Fibroblast of gingiva (primary cell): ENCODE measurements at places on chromosomes 13 and 19.
A peak's percentile ranks its signal among the peaks of the same experiment; 100 is the strongest.

GRCh38 chr19:42132030-42132628 lies at the start of gene POU2F2:
TSS of gene POU2F2 (minus strand) at chr19:42132446. CDS start at chr19:42132411, 35 bp downstream.
- DNase-seq = no peak

GRCh38 chr19:42816894-42817293 lies 51.4 kb upstream of the PSG8 start:
- no peak for DNase-seq

DNA sequence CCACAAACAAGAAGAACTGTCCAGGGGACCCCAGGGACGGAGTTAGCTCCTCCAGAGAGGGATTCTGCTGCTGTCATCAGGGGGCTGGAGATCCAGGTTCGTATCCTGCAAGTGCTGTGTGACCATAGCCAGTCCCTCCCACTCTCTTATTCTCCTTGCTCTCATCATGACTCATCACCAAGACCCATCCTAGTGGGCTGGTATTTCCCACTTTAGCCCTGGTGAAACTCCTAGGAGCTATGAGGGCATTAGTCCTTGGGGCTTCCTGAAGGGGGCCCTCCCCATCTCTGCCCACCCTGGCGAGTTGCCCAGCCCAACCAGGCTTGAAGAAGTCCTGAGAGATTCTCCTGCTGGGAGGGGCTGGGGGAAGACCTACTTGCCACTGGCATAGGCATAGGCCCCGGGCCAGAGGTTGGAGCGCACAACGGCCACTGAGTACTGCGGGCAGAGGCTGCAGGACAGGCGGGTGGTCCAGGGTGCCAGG lies 7.5 kb upstream of the DMWD start:
- DNase-seq = no peak

- DNase-seq = no peak
These were observed 1017.4 kb downstream of the EFNB2 start for GRCh38 chr13:105518086-105518485.

DNA sequence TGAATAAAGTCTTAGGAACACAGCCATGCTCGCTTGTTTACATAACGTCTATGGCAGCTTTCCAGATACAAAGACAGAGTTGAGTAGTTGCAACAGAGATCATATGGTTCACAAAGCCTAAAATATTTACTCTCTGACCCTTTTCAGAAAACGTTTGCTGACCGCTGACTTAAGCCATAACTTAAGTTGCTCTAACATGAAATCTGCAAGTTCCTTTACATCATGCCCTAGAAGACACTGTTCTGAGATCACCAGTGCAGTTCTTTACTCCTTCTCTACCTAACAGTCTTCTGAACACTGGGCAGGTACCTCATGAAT lies 166.4 kb downstream of the DCLK1 start:
- peak; percentile 92 for DNase-seq

GRCh38 chr13:37640499-37640898 lies 41.9 kb upstream of the POSTN start:
- DNase-seq = peak; percentile 69

- DNase-seq = no peak
These were observed 49.0 kb downstream of the TNFRSF19 start for GRCh38 chr13:23619068-23619855.

- DNase-seq = no peak
These were observed 7.9 kb upstream of the ZNF626 start for GRCh38 chr19:20669263-20669662.

DNA sequence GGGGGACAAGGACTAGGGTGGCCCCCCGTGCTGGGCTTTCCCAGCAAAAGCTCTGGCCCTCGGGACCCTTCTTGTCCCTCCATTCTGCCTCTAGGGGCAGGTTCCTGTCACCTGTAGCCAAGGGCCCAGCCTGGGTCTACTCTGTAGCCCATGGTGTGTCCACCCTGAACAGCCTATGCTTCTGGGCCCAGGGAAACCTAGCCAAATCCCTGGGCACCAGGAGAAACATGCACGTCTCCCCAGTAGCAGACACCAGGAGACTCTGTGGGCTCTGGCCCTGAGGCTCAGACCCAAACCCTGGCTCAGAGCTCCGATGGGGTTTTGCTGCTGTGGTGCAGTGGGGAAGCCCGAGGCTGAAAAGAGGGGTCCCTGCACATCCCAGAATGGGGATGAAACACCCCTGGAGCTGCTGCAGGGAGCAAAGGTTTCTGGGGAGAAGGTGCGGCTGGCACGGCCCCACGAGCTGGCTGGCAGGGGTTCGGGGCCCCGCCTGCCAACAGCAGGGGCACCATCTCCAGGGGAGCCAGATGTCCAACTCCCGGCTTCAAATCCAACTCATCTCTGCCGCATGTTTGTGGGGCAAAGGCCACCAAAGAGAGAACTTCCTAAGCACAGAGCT lies 18.2 kb downstream of the CEBPG start:
- DNase-seq = no peak

DNA sequence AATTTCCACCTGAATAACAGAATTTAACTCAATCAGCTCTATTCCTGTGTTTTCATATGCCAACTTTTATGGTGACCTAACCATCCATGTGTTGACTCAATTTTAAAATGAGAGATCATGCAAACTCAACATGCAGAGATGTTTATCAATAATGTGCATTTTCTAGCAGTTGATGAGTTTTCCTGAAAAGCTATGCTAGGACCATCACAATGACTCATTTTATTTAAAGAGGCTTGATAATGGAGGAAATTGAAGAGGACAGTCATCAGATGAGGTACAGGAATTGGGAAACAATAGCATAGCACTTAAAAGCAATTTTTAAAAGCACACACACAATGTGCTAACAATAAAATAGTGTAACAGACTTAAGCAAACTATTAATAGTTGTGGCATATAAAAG lies 127.1 kb downstream of the VWA8 start:
- no peak for DNase-seq

DNA sequence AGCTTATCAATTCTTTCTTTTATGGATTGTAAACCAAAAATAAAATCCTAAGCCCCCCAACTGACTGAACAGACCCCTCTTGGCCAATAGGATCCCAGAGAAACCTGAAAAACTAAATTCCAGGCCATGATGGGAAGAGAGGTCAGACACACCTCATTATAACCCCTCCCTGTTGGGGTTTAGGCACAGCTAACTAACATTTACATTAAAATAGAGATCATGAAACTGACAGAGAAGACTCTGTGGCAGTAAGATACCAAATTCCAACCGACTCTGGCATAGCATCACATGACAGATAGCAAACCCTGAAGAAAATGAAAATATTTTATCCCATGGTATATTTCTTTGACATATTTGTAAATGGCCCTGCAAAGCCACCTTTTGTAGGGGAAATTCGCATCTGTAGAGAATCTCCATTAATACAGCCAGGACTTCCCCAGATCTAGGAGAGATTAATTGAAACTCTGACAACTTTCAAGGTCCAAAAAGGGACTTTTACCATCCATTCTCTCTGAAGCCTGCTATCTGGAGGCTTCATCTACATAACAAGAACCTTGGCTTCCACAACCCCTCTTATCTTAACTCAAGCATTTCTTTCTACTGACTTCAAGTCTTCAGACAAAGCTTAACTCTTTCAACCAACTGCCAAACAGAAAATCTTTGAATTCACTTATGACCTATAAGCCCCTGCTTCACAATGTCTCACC lies 27.1 kb upstream of the GAS6 start:
- DNase-seq = no peak

DNA sequence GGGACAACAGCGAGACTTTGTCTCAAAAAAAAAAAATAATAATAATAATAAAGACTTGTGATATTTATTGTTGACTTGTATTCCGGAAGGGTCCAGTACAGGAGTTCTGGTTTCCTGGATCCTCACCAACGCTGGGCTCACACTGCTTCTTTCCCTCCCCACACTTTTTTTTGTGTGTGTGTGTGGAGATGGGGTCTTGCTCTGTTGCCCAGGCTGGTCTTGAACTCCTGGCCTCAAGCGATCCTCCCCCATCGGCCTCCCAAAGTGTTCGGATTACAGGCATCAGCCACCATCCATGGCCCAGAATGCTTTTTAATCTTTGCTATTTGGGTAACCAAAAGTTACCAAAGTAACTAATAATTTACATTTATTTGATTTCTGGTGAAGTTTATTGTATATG lies 39.1 kb downstream of the SIPA1L3 start:
- no peak for DNase-seq

GRCh38 chr13:106155411-106155810 lies 380.1 kb downstream of the EFNB2 start:
- no peak for DNase-seq

DNA sequence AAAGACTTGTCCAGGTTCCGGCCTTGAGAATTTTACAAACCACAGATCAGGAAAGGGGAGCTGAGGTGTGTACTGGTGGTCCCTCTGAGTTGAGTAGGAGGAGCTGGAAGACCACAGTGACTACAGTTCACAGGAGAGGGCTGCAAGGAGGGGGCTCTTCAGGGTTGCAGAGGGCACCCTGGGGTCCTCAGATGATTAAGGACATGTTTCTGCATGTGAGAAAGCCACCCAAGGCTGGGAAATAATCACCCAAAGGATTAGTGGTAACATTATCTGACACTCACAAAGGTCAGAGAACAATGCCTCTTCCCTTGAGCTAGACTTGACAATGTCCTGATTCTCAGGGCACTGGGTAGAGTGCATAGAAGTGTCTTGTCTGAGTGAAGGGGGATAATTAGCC lies 540.4 kb downstream of the IRS2 start:
- no peak for DNase-seq

DNA sequence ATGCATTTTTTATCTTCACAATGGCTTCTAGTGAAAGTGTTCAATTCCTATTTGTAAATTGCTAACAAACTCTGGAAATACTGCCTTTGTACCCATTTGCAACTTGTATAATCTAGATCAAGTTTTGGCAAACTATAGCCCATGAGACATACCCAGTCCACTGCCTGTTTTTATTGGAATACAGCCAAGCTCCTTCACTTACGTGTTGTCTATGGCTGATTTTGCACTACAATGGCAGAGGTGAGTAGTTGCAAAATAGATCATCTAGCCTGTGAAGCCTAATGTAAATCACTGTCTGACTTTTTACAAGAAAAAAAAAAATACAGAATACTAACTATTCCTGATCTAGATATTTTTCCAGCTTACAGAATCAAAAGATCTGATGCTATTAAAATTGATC lies 37.1 kb downstream of the DZIP1 start:
- peak; percentile 51 for DNase-seq

GRCh38 chr13:43022934-43023288 lies 475 bp upstream of the DNAJC15 start:
- no peak for DNase-seq

DNA sequence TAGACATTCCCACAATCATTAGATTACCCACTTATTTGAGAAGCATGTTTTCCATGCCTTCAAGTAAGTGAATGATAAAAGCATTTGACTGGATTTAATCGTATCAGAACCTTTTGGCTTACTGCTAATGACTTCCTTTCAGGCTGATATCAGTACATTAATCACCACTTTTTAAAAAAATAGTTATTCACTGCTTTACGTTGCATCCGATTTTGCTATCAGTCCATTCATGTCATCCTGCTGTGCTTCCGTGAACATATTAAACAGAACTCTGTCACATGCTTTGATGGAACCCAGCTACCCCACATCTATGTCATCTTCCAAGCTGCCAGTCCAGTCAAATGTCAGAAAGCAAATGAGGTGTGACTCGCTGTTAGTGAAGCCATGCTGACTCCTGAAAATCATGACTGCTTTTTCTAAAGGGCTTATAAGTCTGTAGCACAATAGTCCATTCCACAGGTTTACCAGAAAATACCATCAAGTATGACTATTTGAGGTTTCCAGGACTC lies 440.9 kb downstream of the IRS2 start:
- DNase-seq = no peak

DNA sequence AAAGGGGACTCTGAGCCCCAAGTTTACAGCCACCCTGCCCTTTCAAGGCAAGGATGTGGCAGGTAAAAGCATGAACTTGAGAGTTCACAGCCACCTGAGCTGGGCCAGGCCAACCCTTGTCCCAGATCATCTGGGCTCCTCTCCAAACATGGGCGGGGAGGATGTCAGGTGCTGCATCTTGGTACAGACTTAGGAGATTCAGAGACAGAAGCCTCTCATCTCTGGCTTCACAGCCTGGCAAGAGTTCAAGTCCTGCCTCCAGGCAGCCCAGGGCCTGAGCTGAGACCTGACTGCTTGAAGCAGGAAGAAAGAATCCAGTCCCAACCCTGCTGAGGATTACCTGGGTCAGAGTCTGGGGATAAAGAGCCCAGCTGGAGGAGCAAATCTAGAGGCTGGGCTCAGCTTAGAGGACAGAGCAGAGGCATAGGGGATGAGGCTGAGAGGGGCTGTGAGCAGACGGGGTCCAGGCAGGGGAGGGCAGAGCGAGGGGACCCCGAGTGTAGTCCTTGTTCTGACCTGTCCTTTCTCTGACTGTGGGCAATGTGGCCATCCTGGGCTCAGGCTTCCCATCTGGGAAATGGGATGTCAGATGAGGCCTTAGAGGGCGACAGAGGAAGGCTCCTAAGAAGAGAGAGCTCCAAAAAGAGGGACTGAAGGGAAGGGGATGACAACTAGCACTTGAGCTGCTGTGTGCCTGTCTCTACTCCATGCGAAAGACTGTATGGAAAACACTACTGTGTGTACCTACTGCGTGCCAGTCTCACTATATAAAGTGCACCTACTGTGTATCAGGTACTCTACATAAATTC lies 6.6 kb upstream of the OR10H5 start:
- no peak for DNase-seq

DNA sequence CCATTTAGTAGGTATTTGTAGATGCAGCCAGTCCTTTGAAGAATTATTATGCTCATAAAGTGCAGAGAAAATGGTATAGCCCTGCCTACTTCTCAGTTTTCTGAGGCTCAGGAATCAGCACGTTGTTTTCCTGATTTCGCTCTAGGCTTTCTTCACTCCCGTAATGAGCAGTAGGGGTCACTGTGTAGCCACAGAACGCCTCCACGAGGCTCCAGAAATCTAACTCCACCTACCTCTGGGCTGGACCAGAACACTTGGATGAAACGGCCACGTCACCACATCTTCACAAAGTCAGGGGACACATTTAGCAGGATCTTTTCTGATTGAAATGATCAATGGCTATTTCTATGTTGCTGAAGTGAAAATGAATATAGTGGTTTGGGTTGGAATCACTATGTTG lies 49.8 kb upstream of the GTF3A start:
- DNase-seq = peak; percentile 70

GRCh38 chr13:20518660-20519100 lies 7.0 kb downstream of the CRYL1 start:
- DNase-seq = peak; percentile 18

DNA sequence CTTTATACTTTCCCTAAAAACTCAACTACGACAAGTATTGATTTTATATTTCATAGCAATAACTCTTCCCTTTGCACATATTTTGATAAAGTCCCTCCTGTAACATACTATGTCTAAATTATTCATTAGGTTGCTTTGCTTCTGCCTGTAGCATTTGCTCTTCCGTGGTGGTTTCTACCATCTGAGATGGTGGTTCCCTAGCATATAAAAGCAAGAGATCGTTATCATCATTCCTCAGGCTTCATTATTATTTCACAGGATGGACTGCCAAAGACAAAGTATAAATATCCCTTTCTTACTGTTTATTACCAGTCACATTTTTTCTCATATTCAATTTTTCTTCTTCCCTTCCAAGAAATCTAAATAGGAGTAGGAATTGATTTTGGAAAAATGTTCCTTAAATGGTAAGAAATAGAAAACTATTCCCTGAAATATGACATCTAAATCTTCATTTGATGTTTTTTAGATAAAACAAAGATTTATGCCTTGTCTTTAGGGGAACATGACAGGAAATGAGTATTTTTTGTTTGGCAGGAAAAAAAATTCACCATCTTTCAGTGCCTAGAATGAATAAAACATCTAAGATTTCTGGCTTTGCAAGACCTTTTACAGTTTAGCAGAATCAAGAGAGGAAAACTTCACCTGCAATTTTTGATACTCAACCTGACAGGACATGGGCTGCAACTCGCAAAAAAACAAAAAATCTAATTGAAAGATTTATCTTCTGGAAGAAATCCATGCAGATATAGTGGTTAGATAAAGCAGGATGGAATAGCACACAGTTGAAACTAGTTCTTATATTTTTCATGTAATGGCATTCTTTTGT lies 340.0 kb downstream of the SPRY2 start:
- no peak for DNase-seq
